NCI-H526 treated with DMSO at 0.1 percent for 48 hours (cell line): ENCODE measurements at places on chromosomes 6 and 20.

DNA sequence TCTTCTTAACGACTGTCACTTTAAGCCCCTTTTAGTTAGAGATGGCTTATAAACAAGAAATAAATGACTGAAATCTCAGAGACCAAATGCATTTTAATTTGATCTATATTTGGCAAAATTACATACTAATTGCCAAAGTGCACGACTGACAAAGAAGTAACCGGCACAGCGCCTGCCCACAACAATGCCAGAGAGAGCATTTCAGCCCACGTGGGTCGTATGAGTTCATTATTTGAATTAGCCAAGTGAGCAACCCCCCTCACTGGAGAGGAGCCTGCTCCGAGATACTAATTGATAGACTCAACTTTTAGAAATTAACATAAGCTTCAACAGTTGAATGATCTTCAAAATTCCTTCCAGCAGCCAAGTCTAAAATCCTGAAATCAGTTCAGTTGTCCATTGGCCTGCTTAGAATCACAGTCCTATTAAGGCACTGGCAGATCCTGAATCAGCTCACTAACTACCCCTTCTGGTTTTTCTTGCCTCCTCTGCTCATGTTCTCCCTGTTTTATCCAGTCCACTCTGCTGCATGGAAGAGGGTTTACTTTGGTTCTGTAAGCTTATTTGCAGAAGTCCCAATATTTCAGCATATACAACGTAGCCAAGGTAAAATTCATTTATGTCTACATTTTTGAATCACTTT lies 519.1 kb upstream of the AGPAT4 start:
- DNase-seq: no peak

GRCh38 chr6:169811072-169811471 lies 59.6 kb downstream of the ERMARD start:
- no peak for DNase-seq

GRCh38 chr6:124953808-124954207 lies 8.4 kb upstream of the RNF217 start:
- DNase-seq: no peak

DNA sequence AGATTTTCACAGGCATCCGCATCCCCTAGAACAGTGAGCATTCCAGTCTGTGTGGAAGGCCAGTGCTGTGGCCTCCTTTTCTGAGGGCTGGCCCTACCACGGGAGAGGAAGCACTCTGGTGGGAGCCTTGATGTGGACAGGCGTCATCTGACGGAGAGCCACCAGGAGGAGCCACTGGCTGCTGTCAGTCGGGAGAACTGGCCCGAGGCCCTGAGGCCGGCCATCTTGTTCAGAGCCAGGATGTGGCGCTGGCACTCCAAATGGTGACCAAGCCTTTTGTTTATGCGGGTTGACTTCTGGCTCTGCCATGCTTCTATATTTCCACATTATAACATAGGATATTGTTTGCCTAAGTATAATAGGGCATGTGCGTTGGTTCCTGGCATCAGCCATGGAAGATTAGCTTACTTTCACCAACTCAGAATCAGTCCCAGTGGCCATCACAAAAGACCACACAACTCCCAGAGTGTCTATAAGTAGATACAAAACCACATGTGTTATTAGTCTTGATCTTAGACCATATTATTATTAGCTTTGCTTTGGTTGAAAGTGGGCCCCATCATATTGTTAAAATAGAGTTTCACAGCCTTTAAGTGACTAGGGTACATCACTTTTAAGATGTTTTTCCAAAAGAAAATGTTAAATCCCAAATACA lies 273.9 kb upstream of the TAB2 start:
- no peak for DNase-seq

DNA sequence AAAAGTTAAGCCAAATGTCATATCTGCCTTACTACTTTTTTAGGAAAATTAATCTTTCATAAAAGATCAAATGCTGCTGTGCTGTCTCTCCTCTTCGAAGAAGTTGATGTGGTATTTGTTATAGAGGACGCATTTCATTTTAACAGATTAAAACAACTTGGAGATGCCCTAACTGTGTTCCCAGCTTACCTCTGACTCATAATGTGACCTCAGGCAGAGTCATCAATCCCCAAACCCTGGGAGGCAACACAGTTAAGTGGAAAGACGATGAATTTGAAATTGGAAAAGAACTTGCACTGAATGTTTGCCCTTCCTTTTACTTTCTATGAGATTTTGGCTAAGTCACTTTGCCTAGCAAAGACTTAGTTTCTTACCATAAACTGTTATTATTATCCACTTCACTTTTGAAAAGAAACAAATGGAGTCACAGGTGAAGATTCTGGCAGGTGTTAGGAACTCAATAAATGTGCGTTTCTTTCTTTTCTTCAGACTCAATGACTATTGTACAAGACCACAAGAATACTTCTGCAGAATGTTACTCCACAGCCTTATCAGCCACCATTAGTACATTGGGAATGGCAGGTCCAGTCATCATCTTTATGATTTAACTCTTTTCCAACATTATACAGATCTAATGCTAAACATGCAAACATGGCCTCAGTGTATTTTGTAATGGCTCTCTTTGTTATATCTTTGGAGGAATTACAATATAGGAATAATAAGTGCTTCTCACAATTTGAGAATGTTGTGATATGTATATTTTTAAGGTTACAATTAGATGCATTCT lies 102.6 kb downstream of the COL21A1 start:
- DNase-seq: no peak

DNA sequence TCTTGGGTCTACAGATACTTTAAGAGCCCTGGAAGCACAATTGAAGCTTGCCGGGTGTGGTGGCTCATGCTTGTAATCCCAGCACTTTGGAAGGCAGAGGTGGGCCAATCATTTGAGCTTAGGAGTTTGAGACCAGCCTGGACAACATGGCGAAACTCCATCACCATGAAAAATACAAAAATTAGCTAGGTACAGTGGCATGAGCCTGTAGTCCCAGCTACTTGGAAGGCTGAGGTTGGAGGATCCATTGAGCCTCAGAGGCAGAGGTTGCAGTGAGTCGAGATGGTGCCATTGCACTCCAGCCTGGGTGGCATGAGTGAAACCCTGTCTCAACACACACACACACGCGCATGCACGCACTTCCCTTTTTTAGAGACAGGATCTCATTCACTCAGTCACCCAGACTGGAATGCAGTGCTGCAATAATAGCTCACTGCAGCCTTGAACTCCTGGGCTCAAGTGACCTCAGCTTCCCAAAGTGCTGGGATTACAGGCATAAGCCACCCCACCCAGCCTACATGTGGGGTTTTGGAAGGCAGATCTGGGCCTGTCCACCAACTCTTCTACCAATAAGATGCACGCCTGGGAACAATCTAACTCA lies 182.5 kb upstream of the JARID2 start:
- DNase-seq: no peak

GRCh38 chr6:157346373-157346772 lies 23.1 kb upstream of the TMEM242 start:
- no peak for DNase-seq

GRCh38 chr6:132749111-132749510 lies 8.6 kb downstream of the VNN2 start:
- DNase-seq: no peak

- DNase-seq: no peak
Observed at GRCh38 chr20:54706581-54706980, 231.2 kb downstream of the DOK5 start.

DNA sequence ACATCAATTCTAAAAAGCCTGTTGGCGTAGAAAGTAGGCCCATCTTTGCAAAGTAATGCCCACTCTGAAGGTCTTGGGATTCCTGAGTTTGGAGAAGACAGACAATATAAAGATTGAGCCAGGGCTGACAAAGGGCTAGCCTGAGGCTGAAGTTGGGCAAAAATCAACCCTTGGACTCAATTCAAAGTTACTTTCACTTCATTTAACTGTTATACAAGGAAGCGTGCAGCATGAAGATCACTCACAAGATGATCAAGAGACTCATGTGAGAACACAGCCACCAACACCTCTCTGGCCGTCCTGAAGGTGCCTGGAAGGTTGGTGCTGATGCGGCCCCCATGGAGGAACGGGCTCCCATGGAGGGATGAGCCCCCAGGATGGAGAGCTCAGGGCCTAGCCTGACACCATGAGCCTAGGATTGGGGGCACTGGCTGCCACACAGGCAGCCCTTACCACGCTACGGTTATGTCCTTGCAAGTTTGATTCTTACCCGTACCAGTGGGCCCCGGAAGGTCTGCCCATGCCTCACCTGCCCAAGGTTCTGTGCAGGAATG lies 26.6 kb downstream of the FOXC1 start:
- DNase-seq: no peak

DNA sequence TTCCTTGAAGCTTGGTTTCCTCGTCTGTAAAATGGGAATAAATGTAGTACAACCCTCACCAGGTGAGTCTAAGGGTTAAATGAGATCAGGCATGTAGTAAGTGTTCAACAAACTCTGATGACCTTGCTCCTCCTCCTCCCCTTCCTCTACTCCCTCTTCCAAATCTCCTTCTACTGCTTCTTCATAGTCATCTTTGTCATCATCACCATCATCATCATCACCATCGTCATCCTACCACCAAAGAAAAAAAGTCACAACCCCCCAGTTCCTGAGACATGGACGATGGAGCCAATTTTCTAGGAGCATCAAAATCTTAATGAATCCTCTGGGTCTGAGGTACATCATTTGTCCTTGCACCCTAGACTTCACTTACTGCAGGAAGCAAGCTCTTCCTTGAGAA lies 240.0 kb downstream of the ANKRD60 start:
- DNase-seq: no peak

DNA sequence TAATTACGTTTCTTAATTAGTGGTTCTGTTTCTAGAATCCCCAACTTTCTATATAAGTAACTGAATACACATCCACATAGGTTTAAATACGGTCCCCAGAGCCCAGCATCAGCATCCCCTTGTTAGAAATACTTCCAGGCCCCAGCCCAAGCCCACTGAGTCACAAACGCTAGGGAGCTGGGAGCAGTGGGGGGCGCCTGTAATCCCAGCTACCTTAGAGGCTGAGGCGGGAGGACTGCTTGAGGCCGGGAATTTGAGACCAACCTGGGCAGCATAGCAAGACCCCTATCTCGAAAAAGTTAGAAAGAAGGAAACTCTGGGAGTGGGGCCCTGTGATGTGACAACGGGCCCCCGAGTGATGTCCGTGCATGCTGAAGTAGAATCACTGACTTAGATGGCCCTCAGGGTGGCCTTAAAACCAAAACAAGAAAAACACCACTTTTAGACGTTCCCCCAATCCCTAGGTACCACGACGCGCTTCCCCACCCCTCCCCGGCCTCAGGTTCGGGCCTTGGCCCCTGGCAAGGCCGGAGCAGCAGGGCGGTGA lies 1.3 kb upstream of the PPP1R3G start:
- no peak for DNase-seq

- DNase-seq: no peak
Observed at GRCh38 chr20:46006022-46006705, 2.5 kb upstream of the MMP9 start.

- no peak for DNase-seq
Observed at GRCh38 chr6:157860505-157860991, 37.5 kb downstream of the SNX9 start.

- DNase-seq: no peak
Observed at GRCh38 chr20:33648396-33649004, 13.6 kb upstream of the C20orf144 start.

DNA sequence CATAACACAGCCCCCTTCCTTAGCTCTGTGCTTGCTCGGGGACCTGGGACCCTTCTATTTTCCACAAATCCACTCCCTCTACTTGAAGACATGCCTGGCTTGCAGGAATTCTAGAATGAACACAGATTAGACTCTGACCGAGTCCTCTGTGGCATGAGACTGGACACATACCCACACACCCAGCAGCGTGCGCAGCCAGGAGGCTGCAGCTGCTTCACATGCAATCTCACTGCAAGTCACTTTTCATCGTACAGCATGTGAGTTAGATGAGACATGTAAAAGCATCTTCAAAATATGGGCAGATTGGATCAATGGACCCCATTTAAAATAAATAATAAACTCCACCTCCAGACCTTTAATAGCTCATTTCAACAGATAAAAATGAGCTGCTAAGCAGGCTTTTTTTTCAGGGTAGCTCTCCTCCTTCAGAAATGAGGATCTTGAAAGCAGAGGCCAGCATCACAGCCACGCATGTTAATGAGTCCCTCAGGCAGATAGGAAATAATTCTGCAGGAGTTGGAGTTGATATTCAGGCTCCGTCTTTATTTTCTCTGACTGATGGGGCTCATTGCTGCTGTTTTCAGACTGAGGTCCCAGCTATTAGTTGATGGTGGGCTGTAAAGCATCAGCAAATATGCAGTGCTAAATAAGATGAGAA lies 215.1 kb upstream of the GGTLC1 start:
- no peak for DNase-seq

DNA sequence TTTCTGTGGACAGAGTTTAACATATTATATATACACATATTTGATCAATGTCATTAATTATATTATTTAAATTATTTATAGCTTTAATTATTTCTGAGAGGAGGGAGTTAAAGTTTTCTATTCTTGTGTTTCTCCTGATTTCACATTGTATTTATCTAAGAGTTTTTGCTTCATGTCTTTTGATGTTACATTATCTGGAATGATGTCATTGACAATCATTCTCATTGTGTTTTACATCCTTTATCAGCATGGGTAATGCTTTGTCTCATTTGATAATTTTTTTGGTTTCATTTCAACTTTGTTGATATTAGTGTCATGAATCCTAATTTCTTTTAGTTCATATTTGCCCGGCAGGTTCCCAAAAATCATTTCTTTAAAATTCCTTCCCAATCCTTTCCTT lies 56.7 kb upstream of the TOX2 start:
- no peak for DNase-seq

GRCh38 chr6:44723439-44724197 lies 336.1 kb downstream of the CDC5L start:
- no peak for DNase-seq

GRCh38 chr6:168130697-168131371 lies 51.8 kb upstream of the FRMD1 start:
- DNase-seq: no peak

GRCh38 chr6:27720607-27721580 lies 191.3 kb downstream of the OR2B2 start:
- DNase-seq: no peak

DNA sequence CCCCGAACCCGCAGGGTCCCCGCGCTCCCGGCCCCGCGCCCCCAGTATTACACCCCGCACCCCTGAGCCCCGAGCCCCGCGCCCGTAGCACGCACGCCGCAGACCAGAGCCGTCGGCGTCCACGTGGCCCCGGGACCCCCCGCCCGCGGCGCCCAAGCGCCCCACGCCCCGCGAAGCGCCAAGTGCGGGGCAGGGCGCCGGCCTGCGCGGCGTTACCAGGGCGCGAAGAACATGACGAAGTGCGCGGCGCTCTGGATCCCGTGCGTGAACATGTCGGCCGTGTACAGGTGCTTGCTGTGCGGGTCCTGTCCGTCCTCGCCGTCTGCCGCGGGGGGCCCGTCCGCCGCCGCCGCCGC lies 312 bp downstream of the TXNDC5 start:
- DNase-seq: no peak

GRCh38 chr6:125751334-125751916 lies 2.0 kb downstream of the HEY2 start:
- DNase-seq: no peak

DNA sequence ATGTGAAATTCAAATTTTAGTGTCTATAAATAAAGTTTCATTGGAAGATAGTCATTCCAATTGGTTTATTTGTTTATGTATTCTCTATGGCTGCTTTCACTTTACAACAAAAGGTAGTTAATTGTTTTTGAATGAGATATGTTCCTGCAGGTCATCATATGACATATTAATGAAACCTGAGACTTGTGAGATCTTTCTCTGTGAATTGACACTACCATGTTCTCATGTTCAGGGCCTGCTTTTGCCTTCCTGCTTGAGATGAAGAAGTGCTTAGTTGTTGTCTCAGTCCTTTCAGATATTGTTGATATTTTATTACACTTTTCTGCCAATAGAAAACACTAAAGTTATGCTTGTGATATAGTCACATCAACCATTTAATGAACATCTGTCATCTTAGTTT lies 132.5 kb downstream of the UTRN start:
- no peak for DNase-seq

- no peak for DNase-seq
Observed at GRCh38 chr20:5821627-5822215, 71.5 kb downstream of the SHLD1 start.
